ENCODE measurements at places on chromosomes 5 and 9.

- no peak for DNase-seq
These were observed 272.9 kb upstream of the PTGER4 start for GRCh38 chr5:40406741-40407211.

GRCh38 chr5:136054142-136055019, 25.6 kb downstream of the TGFBI start:
- DNase-seq = no peak

DNA sequence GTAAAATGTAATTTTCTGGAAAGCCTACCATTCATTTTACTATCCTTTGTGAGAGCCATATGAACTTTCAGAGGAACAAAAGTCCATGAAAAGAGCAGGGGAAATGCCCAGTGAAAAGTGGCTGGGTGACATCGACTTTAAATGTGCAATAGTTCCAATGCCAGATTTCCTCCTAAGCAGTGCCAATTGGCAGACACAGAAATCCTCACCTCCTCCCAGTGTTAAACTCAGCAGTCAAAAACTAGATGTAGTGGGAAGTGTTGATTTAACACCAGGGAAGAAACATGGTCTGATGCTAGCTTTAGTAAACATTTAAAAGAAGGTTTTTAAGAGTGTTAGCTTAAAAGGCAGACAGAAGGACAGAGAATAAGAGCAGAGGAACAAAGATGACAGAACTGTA, 2055.2 kb downstream of the MAT2B start:
- no peak for DNase-seq

GRCh38 chr5:164012371-164012770, 507.0 kb downstream of the MAT2B start:
- DNase-seq = no peak

DNA sequence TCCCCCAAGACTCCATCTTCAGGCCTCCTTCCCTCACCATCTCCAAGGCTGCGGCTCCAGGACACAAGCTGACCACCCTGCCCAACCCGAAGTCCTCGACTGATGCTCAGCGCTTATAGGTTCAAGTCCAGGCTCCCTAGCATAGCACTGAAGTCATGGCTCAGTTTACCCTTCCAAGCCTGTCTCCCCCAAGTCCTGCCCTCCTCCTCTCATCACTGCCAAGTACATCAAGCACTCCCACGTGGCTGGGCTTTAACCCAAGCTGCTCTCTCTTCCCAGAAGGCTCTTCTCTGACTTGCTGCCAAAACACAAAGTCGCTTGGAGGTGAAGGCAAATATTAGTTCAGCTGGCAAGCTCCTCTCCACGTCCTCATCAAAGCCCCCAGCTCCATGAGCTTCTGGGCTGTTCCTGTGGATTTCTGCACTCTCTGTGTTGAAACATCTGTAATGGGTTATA, 22.1 kb upstream of the MARCHF6 start:
- DNase-seq = peak; percentile 99

DNA sequence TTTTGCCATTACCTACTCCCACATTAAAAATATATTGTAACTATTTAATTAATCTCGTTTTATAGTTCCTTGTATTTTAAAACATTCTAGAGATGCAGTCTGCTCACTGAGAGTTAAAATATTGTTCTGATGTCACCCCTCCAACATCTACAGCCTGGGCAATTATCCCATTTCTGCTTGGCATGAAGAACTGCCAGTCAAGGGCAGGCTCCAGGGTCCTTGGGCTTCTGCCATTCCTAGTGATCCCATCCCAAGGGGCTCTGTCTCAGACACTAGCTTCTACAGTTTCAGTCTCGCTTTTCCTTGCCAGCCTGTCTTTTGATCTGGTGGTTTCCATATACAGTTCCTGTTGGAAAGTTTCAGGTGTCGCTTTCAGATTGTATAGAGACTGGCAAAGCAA, 287.2 kb downstream of the TMEM232 start:
- no peak for DNase-seq

DNA sequence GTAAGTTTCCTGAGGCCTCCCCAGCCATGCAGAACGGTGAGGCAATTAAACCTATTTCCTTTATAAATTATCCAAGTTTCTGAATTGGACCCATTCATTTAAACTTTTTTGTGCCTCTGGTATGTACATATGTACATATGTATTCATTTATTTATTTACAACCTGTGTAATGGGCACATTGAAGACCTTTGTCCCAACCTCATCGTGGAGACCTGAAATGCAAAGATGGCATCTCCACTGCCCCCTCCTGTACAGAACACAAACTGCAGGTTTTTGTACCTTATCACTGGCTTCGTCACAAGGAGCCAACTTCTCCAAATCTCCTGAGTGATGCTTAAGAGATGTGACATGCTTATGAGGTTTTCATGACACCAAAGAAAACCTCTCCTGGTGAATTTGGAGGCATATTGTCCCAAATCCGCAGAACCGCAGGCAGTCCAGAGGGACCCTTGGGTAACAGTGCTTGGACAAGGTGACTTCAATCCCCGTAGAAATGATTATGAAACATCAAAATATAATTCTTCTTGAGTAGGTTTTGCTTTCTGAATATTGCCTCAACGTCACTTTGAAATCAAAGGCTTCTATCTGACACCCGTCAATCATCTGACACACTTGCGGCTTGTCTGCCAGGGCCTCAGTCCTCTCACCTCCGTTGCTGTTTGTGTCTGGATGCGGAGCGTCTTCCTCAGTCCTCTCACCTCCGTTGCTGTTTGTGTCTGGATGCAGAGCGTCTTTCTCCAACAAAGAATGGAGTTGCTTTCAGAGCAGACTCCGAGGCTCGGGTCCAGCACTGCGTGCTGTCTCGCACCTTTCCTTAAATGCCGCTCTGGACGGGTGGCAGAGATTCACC, 135.0 kb upstream of the IRX4 start:
- peak; percentile 40 for DNase-seq

- peak; percentile 21 for DNase-seq
These were observed 854 bp upstream of the ARL15 start for GRCh38 chr5:54311176-54311677.

DNA sequence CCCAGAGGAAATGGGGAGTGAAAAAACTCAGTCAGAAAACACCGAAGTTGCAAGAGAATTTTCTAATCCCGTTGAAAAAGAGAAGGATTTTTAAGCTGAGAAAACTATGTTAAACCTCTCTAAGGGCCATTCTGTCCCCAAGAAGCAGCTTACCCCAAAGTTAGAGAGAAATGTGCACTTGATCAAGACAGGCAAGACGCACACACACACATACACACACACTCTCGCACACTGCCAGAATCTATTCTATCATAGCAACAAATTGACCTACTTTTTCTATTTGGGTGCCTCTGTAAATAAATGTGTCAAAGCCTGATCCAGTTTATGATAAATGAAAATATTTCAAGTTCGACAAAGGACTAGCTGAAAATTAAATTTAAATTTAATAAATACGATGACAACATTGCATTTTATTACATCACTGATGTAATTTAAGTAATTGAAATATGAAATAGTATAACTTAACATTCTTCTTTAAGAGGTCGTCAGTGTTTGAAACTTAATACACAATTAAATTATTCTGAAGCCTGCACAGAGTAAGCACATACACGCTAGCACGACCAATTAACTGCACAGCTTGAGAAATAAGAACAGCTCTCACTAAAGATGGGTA, 5.9 kb downstream of the NFIL3 start:
- DNase-seq = no peak

DNA sequence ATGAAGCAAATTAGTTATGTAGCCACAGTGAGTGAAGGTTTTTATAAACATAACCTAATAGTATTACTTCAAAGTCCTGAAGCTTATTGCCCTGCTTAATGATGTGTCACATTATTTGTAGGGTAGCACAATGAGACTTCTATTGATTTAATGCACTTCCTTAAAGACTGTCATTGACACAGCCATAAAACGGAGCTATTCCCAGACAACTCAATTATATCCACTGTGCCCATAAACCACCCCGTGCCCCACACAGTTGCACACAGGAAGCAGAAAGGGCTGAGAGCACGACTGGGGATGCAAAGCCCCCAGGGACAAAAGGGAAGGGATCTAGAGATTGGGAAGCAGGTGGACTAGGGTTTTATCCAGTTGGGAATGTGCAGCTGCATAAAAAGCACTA, 37.0 kb downstream of the TRIM32 start:
- peak; percentile 50 for DNase-seq

DNA sequence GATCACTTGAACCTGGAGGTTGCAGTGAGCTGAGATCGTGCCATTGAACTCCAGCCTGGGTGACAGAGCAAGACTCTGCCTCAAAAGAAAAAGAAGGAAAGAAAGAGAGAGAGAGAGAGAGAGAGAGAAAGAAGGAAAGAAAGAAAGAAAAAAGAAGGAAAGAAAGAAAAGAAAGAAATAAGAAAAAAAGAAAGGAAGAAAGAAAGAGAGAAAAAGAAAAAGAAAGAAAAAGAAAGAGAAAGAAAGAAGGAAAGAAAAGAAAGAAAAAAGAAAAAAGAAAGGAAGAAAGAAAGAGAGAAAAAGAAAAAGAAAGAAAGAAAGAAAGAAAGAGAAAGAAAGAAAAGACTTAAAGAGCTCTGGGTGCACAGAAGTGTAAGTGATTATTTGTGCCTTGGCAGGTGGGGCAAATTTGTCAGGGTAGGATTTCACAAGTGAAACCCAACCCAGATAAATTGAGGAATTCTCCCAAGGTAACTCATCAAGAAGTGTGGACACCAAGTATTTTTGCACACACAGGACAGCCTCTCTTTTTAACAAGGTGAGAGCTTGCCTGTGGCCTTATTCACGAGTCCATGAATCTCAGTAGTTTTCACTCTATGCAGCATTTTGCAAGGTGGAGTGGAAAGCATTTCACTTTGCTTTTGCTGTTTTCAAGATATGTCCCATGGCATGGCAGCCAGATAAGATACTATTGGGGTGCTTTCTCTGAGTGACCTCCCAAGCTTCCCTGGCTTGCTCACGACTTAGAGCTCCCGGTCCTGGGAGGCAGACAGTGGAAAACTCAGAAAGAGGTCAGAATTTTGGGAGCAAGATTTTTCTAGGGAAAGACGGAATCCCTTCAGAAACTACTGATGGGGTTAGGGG, 57.8 kb downstream of the C9orf153 start:
- DNase-seq = no peak

DNA sequence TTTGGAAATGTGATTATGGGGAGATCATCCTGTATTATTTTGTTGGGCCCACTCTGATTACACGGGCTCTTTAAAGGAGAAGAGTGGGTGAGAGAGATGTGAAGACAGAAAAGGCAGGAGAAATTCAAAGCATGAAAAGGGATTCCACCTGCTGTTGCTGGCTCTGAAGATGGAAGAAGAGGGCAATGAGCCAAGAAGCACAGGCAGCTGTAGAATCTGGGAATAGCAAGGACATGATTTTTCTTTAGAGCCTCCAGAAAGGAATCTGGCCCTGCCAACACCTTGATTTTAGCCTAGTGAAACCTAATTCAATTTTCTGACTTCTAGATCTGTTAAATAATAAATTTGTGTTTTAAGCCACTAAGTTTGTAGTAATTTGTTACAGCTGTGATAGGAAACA, 11.3 kb downstream of the C9 start:
- no peak for DNase-seq

Measured in NCI-H748 treated with DMSO at 0.1 percent for 48 hours (cell line).